ENCODE measurements at places on chromosomes 1 and 21.
A peak's percentile ranks its signal among the peaks of the same experiment; 100 is the strongest.

DNA sequence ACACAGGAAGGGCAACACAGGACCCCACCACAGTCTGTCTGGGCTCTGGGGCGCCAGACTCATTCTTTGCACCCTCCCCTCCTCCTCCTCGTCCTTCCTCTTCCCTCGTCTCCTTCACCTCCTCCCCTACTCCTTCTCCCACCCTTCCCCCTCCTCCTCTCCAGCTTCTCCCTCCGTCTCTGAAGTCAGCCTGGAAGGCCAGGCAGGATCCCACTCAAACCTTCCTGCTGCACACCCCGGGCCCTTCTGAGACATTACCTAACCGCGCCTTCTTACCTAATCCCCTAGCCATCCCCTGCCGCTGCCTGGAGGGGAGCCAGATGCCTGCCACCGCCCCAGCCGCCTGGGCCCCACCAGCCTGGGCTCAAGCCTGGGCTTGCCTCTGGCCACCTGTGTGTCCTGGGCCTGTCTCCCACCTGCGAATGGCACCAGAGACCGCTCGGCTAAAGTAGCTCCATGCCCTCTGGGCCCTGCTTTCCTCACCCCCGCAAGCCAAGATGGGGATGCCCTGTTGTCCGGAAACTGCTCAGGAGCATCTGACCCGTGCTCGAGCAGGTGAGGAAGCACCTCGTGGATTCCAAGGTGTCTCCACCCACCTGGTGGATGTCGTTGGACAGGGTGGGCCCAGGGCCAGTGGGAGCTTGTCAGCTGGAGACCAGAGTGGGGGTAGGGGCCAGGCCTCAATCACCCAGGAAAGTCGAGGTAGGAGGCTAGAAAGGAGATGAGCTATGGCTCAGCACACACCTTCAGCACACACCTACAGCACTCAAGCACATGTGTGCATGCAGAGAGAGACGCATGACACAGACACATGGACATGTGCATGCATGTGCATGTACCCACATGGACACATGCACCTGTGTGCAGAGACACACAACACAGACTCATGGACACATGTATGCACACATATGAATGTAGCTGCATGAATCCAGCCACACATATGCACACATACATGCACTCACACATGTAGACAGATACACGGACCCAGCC, 31.9 kb downstream of the WNT9A start:
- DNase-seq: no peak

GRCh38 chr1:230842801-230843200, 25.5 kb downstream of the C1orf198 start:
- no peak for DNase-seq

GRCh38 chr1:86197206-86197855, 40.8 kb upstream of the COL24A1 start:
- no peak for DNase-seq

GRCh38 chr1:6861075-6861724, 75.9 kb downstream of the CAMTA1 start:
- DNase-seq: no peak

DNA sequence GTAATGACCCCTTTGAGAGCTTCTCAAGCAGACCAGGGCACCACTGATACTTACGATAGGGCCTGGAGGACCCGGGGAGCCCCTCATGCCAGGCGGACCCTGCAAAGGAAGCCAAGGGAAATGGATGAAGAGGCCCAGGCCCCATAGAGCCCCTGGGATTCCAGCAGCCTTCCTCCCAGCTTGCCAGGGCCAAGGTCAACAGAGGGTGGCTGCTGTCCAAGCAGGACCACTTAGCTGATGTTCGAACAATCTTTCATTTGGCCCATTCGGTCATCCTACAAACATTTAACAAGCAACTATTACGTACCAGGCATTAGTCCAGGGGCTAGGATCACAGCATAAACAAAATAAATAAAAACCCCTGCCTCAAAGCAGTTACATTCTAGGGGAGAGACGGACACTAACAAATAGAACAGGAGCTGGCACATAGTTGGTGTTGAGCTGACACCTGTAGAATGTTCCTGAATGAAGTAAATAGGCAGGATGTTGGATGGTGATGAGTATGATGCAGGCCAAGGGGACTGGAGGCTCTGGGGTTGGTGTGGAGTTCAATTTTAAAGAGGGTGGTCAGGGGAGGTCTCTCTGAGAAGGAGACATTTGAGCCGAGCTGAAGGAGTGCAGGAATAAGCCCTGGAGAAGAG, 27.0 kb upstream of the PEF1 start:
- DNase-seq: no peak

- peak; percentile 89 for DNase-seq
Observed at GRCh38 chr1:66725885-66726665, 26.2 kb upstream of the DYNLT5 start.

- peak; percentile 61 for DNase-seq
Observed at GRCh38 chr1:222064388-222065211, 322.7 kb upstream of the DUSP10 start.

GRCh38 chr1:155136748-155137147, 1.1 kb downstream of the SLC50A1 start:
- DNase-seq: no peak

- DNase-seq: no peak
Observed at GRCh38 chr1:19621274-19621950, 22.7 kb upstream of the NBL1 start.

- no peak for DNase-seq
Observed at GRCh38 chr1:50970509-50970887, 453 bp downstream of the CDKN2C start.

DNA sequence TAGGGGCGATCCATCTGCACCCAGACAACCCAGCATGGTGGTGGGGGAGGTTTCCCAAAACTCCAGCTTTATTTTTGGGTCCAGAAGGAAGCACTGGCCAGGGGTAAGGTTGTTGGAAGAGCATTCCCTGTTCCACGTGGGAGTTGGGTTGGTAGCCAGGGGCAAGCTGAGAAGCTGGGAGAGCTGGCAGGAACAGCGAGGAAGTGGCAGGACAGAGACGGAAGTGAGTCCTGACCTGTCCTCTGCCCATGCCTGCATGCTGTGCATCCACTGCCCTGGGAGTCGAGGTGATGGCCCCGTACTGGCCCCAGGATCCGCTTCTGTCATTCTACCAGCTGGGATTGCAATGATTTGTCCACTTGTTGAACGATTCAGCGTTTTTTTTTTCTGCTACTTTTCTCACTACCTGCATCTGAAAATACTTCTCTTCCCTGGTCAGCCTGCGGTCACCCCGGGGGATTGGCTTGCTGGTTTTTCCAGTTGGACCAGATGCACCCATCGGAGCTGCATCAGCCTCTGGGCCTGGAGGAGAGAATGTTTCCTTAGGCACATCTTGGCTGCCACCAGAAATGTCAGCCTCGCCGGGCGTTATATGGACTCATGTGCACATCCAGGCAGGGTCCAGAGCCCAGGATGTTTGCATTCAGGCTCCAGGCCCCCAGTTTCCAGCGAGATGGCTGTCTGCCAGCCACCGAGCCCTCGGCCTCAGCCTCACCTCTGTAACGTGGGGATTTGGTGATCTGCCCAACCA, 28.3 kb upstream of the TMPRSS2 start:
- no peak for DNase-seq

DNA sequence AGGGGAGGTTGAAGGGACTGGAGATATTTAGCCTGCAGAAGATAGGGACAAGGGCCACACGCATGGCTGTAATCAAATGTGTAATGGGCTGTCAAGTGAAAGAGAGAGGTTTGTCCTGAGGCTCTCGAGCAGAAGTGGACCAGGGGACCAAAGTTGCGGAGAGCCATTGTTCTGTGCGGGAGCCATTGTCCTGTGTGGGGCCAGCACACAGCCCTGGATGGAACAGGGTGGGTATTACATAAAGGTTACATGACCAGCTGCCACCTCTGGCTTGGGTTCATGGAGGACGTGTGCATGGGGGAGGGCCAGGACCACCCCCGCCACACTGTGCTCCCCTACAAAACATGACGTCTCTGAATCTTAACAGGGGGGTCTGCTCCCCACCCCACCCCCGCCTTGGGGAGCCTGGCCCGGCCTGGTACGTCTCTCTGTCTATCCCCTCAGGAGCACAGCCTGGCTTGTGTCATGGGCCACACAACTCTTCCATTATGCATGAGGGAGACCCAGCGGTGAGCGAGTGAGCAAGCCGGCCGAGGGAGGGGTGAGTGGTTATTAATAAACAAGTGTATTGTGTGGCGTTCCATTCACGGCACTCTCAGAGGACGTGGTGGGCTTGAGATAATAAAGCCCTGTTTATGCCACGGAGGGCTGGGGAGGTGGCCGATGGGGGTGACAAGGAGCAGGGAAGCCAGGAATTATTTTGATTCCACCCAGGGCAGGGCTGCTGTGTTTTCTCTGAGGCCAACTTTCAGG, at the start of gene NFASC:
Gene NFASC, plus strand, starts transcription at position 703 of the 753 bp plus-strand sequence. CDS start 73,454 bp downstream, outside the sequence.
- no peak for DNase-seq

- DNase-seq: no peak
Observed at GRCh38 chr1:9286556-9286955, 6.1 kb upstream of the SPSB1 start.

- no peak for DNase-seq
Observed at GRCh38 chr1:51410568-51411460, 80.5 kb upstream of the TTC39A start.

- peak; percentile 53 for DNase-seq
Observed at GRCh38 chr1:238951809-238952208, 434.6 kb upstream of the CHRM3 start.

DNA sequence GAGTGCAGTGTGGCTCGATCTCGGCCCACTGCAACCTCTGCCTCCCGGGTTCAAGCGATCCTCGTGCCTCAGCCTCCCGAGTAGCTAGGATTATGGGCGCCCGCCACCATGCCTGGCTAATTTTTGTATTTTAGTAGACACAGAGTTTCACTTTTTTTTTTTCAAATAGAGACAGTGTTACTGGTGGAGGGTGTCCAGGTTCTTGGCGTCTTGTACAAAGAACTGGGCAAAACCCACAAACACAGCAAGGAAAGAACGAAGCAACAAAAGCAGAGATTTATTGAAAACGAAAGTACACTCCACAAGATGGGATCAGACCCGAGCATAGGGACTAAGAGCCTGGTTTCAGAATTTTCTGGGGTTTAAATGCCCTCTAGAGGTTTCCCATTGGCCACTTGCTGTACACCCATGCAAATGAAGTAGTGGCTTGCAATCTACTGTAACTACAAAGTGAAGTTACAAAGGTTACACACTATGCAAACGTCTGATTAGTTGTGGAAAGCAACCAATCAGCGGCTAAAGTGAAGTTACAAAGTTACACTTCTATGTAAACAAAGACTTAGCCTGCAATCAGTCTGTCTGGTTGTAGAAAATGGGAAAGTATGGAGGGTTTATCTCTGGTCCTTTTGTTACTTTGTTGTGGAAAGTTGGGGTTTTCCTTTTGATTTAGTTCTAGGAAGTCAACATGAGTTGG, 199.1 kb downstream of the DYRK1A start:
- peak; percentile 59 for DNase-seq

Data from suppressor macrophage treated with lipopolysaccharide for 1 hour (primary cell).